ENCODE measurements at places on chromosomes 5 and 9. TPM values are rescaled to one million over a fixed set of nuclear protein-coding genes. Genes with fewer than 3 reads are reported as not detected.

Gene MTAP
- total RNA-seq = 79.9 TPM

- DNase-seq = no peak
Observed at GRCh38 chr9:121225240-121225639, 23.6 kb upstream of the RAB14 start.

- DNase-seq = no peak
Observed at GRCh38 chr5:1079486-1079885, 32.4 kb downstream of the SLC12A7 start.

DNA sequence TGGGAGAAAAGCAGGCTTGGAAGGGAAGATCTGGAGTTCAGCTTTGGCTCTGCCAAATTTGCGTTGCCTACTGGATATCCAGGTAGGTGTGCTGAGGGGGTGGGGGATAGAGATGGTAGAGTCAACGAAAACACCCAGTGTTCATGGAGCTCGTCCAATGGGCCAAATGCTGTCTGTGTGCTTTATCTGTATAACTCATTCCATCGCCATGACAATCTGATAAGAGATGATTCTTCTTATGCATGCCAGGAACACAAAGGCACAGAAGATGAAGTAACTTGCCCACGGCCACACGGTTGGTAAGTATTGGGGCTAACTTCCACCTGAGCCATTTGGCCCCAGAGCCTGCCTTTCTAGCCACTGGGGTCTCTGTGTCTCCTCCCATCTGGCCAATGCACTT lies 53.2 kb downstream of the BOD1 start:
- DNase-seq = no peak

- no peak for DNase-seq
Observed at GRCh38 chr9:106639873-106640568, 222.9 kb upstream of the ZNF462 start.

Gene RANBP17
- not detected for total RNA-seq

GRCh38 chr9:135926402-135927194 lies 19.3 kb upstream of the CAMSAP1 start:
- DNase-seq = peak; percentile 58

DNA sequence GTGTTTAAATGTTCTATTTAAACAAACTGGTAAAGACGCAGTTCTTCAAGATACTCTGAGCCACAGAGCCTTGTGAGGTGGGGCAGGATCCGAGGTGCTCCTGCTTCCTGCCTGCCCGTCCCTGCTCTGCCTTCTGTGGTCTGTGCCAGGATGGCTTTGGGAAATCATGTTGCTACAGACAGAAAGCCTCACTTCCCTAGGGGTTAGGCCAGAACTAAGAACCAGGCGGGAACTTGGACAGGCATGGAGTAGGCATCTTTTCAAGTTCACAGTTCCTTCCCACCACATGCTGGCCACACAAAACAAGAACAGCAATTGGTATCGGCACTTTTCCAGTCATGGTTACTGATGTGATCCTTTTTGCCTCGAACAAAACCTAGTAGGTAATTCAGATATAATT lies 67.7 kb upstream of the SPOCK1 start:
- DNase-seq = no peak

DNA sequence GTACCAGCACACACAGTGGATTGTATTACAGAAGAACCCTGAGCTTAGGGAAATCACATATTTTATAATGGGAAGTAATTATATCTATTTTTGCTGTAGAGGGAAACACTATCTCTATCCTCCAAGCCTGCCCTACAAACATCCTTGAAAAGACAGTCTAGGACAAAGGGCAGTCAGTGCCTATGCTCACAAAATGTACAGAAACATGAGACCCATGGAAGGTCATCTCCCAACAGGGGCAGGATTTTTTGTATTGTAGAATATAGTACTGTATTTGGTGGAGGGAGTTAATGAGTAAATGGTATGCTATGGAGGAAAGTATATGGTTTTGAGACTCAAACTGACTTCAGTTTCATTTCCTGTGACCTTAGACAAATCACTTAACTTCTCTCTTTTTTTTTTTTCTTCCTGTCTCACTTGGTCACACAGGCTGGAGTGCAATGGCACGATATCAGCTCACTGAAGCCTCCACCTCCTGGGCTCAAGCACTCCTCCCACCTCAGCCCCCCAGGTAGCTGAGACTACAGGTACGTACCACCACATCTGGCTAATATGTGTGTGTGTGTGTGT lies 5.8 kb upstream of the RAB14 start:
- no peak for DNase-seq

Gene BARX1
- total RNA-seq = 0.52 TPM

- DNase-seq = no peak
Observed at GRCh38 chr5:72525816-72526215, 18.6 kb upstream of the ZNF366 start.

- no peak for DNase-seq
Observed at GRCh38 chr9:33690143-33690933, 105.0 kb upstream of the PRSS3 start.

- DNase-seq = no peak
Observed at GRCh38 chr5:172766287-172767108, 4.5 kb downstream of the DUSP1 start.

Gene ZCCHC10
- 39.3 TPM for total RNA-seq

DNA sequence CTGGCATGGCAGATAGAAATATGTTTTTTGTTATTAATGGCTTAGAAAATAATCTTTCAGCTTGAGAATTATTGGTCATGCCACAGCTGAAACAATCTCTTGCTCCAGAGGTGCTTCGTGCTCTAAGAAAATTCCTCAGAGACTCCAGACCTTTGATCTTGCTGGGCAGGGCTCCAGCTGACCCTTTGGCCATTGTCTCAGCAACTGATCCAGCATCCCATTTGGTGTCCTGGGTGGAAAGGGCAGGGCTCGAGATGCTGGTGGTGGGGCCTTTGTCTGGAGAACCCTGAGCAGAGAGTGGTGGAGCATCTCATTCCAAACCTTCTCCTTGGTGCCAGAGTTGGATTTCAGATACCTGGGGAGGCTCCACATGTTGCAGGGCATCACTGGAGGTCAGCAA lies 43.2 kb upstream of the PIK3R1 start:
- no peak for DNase-seq

DNA sequence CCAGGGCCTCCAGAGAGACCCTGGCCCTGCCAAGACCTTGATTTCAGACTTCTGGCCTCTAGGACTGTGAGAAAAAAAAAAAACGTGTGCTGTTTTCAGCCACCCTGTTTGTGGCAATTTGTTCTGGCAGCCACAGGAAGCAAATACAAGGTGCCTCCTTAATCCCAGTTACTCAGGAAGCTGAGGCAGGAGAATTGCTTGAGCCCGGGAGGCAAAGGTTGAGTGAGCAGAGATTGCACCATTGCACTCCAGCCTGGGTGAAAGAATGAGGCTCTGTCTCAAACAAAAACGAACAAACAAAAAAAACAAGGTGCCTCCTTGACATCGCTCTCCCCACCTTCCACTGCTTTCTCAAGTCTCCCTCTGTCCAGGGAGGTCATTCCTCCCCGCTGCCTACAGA lies 98.0 kb downstream of the GABBR2 start:
- DNase-seq = no peak

- DNase-seq = no peak
Observed at GRCh38 chr9:125110464-125110863, 32.9 kb downstream of the SCAI start.

- peak; percentile 14 for DNase-seq
Observed at GRCh38 chr5:74865804-74866595, at the start of gene FAM169A. TSS of gene FAM169A (minus strand) at chr5:74866387. CDS start at chr5:74841676, 24,711 bp downstream.

DNA sequence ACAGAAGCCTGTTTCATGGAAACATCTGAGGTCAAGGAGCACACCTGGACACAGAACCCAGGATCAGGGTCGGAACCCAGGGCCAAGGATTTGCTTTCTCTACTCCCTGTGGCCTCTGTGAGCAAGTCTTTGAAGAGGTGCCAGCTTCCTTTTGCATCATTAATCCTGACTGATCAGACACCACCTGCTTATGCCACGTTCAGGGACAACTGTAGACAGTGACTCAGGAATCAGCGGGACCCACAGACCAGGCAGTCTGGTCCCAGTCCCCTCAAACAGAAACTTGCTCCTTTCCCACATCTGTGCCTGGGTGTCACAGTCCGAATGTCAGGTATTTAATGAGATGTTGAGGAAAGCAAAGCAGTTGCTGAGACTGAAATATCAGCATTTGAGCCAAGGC lies 154.8 kb downstream of the SGCD start:
- DNase-seq = no peak

- no peak for DNase-seq
Observed at GRCh38 chr9:132582276-132582785, at the start of gene BARHL1. TSS of gene BARHL1 (plus strand) at chr9:132582606. CDS start at chr9:132582798, 192 bp downstream.

DNA sequence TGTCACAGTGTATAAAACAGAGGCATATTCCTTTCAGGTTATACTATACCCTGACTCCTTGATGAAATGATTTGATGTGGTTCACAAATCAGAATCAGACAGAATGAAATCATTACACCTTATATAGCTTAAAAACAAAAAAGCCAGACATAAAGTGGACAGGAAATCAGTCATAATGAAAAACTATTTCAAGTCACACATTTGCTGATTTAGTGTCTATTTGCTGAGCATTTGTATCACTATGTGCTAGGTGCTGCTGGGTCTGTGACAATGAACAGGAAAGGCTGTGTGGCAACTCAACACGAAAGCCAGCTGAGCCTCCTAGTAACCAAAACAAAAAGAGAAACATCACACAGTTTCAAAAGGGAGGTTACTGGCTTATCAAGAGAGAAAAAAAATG lies 194.0 kb downstream of the EFNA5 start:
- DNase-seq = peak; percentile 11

GRCh38 chr5:56908942-56909293 lies 478 bp upstream of the SETD9 start:
- no peak for DNase-seq

Gene PLCXD3
- not detected for total RNA-seq

- no peak for DNase-seq
Observed at GRCh38 chr5:54869691-54870090, 115.7 kb downstream of the ESM1 start.

GRCh38 chr9:126665644-126666035 lies 51.9 kb downstream of the LMX1B start:
- no peak for DNase-seq

Gene TRPM3
- not detected for total RNA-seq

Gene LHX3
- total RNA-seq = not detected

DNA sequence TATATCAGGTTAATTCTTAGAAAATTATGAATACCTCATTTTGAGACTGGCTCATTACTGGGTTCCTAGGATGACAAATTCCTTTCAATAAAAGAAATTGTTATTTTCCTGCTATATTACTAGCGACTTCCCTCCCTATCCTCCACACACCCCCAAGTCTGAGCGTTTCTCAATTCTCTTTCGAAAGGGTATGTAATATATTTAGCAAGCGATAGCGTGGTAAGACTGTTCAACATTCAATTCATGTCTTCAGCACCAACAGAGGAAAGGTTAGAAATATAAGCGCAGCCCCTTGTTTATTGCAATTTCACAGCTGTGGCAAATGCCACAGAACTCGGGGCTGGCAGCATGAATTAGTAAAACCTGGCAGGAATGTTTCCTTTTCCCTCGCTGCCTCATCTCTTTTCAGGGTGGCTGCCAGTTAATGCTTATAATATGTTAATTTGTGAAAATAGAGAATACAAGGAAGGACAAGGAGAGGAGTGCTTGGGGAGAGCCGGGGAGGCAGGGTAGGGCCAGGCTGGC lies 152.7 kb upstream of the TBCA start:
- no peak for DNase-seq

DNA sequence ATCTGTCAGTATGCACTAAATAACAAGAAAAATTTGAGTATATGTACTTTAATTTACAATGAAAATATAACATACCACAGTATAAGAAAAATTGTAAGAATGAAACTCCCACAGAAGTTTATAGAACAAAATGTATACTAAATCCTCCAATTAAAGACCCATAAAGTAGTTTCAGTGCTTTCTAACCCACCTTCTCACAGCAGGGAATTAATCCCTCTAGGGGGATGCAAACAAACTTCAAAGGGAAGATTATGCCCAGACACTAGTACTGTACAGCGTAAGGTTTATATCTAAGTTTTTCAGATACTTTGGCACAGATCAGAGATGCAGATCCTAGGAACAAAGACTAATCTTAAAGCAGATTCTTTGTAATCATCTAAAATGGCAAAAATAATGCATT lies 57.2 kb downstream of the DENND1A start:
- DNase-seq = no peak

DNA sequence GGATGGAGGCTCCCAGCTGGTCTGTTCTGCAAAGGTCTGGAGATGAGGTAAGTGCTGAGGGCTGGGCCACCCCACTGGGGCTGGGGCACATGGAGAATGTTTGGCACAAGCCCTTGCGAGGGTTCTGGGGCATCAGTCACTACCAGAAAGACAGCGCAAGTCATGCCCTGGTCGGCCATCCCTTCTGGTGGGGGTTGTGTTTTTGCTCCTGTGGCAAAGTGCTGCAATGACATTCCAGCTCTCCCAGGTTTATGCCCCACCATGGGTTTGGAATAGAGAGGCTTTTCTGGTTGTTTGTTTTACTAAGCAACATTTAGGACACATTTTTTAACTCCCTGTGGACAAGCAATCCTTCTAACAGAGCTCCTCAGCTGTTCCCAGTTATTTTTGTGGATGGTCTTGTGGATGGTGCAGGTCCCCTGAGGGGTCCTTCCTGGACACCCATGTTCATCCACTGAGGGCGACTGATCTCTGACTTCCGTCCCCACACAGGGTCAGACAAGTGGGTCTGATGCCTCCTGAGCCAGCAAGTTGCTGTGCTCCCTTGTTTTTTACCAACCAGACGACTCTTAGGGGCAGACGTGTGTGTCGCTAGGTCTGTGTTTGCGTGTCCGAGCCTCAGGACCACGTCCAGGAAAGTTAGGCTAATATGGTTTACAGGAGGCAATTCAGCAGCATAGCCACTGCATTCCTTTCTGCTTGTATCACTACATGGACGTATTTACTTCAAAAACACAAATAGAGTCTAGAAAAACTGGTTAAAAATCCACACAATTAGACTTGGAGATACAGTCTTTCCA lies 64.9 kb upstream of the ECM2 start:
- no peak for DNase-seq

- no peak for DNase-seq
Observed at GRCh38 chr9:5671711-5672353, 42.9 kb downstream of the RIC1 start.

Gene GFI1B
- not detected for total RNA-seq

- DNase-seq = no peak
Observed at GRCh38 chr5:58875599-58875998, 292.7 kb downstream of the RAB3C start.

Gene PCDHB5
- total RNA-seq = not detected

Gene GCNT1
- total RNA-seq = 15.0 TPM

Gene CTNND2
- total RNA-seq = not detected

Gene PLEKHG4B
- not detected for total RNA-seq

Gene CTXN3
- not detected for total RNA-seq

DNA sequence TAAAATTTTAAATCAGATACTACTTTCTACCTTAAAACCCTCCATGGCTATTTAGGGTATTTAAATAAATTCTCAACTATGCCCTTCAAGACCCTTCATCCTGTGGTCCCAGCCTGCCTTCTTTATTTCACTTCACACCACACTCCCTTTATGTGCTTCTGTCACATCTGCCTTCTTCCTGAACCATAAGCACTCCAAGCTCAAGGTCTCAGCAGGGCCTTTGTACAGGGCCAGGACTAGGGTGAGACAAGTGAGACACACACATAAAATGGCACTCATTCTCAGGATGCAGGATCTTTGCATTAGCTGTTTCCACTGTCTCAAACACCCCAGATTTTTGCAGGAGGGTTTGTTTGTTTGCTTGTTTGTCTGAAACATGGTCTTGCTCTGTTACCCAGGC lies 7.6 kb downstream of the ITK start:
- peak; percentile 9 for DNase-seq

Measured in activated T-helper 2 cell treated with anti-CD3 and anti-CD28 coated beads, Interferon-gamma antibody, Interleukin-2, Interleukin-4, amounts not matched to agents 10 μg/mL and 5 μg/mL and 100 μg/mL, durations not matched to agents 14 hours and 24 hours and 36 hours (primary cell).